Activated T-helper 1 cell treated with anti-CD3 and anti-CD28 coated beads, Interleukin-2, amount 50 U/mL, for 16 hours (primary cell): ENCODE measurements at places on chromosomes 6 and 20.
A peak's percentile ranks its signal among the peaks of the same experiment; 100 is the strongest.

GRCh38 chr20:20134941-20135575 is 82.7 kb downstream of the CFAP61 start:
- DNase-seq, result no peak

DNA sequence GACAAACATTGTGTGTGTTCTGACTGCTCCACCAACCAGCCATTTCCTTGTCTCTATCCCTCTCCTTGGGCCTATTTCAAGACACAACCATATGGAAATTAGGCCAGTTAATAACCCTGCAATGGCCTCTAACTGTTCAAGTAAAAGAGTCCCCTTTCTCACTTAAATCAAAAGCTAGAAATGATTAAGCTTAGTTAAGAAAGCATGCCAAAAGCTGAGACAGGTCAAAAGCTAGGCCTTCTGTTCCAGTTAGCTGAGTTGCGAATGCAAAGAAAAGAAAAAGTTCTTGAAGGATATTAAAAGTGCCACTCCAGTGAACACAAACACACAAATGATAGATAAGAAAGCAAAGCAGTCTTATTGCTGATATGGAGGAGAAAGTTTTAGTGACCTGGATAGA is 22.5 kb downstream of the SERINC1 start:
- no peak for DNase-seq

DNA sequence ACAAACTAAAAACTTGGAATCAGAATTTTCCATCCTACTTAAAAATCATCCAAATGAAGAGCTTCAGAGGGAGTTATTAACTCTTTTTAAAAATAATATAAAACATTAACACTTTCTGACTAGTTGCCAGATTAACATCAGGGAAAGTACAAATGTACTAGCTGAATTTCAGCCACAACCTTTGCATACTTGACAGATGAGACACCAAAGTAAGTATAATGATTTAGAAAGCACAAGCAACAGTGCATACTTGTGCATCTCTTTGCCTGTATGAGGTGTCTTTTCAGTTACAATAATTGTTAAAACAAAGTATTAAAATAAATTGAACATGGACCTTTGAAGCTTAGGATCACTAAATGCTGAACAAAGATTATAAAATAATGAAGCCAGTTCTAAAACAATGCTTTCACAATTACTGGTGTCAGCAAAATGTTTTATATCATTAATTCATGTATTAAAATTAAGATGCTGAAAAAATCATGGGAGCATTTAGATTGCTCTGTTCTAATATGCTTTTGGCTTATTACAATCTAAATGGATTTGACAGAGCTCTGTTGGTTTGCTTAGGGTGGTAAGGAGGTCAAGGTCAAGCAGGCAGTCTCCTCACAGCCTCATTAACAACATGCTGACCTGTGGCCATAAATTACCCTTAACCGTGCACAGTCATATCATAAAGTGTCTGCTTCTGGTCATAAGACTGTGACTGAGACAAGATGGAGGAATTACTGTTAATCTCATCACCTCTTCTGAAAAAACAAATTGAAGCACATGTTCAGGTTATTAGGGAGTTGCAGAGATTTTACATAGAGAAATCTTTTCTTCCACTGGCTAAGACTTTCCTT is 15.1 kb downstream of the RNF217 start:
- DNase-seq, result no peak

DNA sequence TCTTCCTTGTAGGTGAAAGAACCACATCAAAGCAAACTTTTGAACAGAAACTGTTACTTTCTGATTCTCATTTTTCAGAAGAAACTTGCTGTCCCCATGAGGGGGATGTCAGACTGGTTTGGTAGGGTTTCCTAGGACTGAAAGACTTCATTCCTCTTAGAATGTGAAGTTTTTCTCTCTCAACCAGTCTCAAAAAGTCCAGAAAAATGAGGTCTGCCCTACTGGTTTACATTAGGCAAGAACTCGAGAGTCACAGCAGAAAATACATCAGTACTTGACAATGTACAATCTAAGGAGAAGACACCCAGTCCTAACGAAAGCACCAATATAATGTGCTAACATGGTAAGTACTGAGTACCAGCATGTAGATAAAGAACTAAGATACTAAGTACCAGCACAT is 12.7 kb upstream of the NHLRC1 start:
- no peak for DNase-seq

DNA sequence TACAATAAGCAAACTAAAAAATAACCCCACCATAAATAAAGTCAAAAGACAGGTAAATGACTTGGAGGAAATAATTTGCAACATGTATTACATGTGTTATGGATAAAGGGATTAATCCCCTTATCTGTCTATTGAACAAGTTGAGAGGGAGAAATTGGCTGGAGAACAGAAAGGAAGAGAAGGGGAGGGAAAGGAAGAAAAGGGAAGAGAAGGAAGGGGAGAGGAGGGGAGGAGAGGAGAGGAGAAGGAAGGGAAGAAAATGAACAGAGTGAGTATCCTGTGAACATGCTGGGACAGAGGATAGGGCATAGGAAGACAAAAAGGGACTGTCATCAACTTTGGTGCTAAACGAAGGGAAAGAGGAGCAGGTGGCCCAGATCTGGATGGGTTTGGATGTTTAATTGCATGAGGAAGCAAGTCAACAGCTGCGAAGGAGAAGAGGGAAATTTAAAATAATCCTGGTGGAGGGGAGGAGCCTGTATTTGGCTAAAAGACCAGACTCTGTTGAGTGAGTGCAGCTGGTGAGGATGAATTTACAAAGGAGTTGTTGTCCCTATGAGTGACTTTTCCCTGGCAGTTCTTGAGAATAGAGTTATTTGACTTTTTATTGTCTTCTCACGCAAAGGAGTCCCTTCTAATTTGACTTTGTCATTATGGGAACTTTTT is 14.2 kb upstream of the SHLD1 start:
- no peak for DNase-seq

DNA sequence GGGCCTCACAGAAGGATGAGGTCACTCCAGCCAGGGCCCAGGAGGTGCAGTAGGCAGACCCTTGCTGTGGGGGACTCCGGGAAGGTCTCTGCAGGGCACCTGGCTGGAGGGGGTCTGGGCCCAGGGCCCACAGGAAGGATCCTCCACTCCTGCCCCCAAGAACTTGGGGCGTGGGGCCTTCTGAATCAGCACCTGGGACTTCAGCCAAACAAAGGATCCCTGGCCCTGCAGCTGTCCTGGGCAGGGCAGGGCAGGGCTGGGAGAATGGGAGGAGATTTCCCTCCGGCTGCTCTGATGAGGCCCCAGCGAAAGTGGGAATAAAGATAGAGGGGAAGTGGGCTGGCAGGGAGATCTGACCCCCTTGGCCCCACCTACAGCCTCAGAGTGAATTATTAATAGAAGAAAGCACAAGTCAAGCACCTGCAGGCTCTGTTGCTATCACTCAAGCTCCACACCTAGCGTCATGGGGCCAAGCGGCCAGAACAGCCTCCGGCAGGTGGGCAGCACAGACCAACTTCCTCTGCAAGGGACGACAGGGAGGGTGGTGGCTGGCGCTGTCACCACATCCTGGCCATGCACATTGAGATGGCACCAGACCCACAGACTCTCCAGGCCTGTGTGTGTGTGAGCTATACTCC is 61.6 kb upstream of the MRPS10 start:
- DNase-seq, result no peak

DNA sequence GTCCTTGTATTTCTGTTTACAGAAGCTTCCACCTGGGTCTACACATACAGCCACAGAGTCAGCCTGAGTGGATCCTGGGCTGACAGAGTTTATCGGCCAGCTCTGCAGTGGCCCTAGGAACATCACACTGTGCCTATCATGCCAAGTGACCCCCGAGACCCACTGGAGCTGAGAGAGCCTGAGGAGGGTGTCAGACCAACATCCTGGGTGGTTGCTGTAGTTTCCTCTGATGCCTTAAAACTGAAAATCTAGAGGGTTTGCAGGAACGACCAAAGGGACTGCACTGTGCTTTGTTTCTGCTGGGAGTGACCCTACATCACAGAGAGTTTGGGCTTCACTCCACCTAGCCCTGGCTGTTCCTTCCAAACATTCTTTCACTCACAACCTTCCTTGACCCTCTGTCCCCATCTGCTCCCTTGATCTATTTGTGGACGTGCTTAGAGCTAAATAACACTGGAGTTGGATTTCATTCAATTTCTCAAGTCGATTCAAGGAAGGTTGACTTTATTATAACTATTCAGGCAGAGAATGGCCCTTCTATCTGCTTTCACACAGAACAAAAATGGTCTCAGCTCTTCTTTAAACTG is 18.1 kb downstream of the MYLK4 start:
- no peak for DNase-seq

DNA sequence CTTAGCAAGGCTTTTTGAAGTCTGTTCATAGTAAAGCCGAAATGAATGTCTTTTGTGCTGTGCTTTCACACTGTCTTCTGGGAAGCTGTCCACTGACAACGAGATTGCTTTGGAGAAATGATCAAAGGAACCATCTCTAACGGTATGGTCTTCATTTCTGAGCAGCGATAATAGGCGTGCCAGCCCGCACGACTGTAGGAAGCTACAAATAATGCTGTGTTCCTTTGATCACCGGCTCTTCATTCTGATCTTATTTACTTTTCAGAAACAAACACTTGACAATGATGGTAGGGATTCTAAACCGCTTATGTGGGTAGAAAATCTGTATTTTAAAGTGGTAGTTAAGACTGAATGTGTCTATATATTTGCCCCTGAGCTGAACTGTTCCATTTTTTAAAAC is 306.6 kb upstream of the EXOC2 start:
- DNase-seq, result no peak

- DNase-seq, result no peak
These were observed at the start of gene SPO11 for GRCh38 chr20:57329608-57330221. Gene SPO11, plus strand, starts transcription at chr20:57329803. Its CDS starts 65 bp downstream, at chr20:57329868.

DNA sequence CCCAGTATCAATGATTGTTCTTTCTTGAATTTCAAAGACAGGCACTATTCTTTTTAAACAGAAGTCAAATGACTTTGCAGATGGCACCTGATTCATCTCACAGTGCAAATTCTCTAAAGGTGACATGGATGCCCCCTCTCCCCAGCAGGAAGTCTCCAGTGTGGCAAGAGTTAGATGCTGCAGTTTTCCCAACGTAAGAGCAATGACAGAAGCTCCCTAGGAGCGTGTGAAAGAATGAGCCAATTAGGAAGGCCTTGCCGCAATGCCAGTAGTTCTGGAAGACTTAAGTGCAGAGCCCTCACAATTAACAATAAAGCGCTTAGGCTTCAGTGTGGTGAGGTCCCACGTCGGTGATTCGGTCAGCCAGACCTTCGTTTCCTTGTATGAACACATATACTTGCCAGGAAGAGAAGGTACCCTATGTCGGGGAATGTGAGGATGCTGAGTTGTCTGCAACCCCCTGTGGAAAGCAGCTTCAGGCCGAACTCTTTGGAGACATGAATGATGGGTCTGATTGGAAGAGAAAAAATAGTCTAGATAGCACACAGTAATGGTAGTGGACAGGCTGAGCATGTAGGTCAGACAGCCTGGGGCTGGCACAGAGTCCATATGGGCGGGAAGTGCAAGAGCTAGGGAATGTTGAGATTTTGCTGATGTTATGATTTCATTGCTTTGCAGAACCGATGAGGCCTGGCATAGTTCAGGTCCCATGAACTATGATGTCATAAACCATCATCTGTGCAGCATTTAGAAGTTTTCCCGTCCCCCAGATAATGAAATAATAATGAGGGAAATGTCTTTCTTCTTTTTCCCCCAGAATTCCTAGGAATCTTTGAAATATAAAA is 132.6 kb downstream of the PHACTR1 start:
- no peak for DNase-seq

- no peak for DNase-seq
These were observed 199.6 kb downstream of the OGFRL1 start for GRCh38 chr6:71488186-71488585.

DNA sequence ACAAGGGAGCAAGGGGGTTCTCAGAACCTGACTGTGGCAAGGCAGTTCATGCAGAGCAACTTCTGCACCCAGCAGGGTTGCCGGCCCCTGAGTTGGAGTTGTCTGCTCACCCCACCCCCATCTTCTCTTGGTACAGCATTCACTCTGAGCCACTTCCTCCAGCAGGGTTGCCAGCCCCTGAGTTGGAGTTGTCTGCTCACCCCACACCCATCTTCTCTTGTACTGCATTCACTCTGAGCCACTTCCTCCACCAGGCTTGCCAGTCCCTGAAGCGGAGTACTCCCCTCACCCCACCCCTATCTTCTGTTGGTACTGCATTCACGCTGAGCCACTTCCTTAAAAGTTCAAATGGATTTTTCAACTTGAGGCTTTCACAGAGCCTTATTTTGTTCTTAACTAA is 79.7 kb upstream of the SYNDIG1 start:
- DNase-seq, result no peak

GRCh38 chr20:23509247-23509913 is 18.5 kb downstream of the CST8 start:
- DNase-seq, result no peak

GRCh38 chr6:44254191-44255104 is 2.9 kb downstream of the SLC35B2 start:
- DNase-seq, result no peak

DNA sequence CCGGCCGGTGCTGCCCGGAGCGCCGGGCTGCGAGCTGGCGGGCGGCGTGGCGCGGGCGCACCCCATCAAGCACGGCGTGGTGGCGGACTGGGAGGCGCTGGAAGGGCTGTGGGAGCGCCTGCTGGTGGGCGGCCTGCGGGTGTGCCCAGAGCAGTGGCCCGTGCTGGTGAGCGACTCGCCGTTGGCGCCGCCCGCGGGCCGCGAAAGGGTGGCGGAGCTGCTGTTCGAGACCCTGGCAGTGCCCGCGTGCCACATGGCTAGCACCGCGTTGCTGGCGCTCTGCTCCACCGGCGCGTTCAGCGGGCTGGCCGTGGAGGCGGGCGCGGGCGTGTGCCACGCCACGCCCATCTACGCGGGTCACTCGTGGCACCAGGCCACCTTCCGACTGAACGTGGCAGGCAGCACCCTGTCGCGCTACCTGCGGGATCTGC is 517 bp downstream of the ACTL10 start:
- peak; percentile 27 for DNase-seq

- DNase-seq, result no peak
These were observed 634.4 kb downstream of the UTRN start for GRCh38 chr6:144919560-144919959.
